Ascending aorta (tissue), 2 donors: ENCODE measurements at places on chromosomes 2 and 18. TPM values are rescaled to one million over a fixed set of nuclear protein-coding genes. Genes with fewer than 3 reads are reported as not detected.

The PSMA8 gene
- not detected for total RNA-seq

The ANKRD23 gene
- 4.0 TPM for total RNA-seq

The SERPINB3 gene
- 0.21 TPM for total RNA-seq

The LYG2 gene
- not detected for total RNA-seq

The NT5DC4 gene
- total RNA-seq, result not detected

DNA sequence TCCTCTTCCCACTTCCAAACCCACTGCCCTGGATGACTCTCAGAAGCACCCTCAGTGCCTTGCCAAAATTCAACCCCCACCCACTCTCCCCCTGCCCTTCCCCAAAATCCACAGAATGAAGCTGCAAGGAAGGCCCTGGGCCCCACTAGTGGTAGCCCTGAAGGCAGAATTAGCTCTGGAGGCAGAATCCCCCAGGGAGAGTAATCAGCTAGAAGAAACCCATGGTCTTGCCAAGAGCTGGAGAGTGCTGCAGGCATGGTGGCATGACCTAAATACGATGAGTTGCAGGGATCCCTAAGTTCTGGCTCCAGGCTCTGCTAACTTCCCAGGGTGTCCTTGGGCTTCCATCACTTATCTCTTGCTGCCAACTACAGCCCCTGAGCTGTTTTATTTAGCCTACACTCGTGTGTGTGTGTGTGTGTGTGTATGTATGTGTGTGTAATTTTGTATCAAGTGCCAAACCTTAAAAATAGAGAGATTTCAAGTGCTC is 7.9 kb downstream of the GAD1 start:
- no peak for DNase-seq
- no peak overlapping the region for H3K4me3 ChIP-seq
- no peaks in the 10 kb centered on the region for H3K27me3 ChIP-seq
- peaks cover 19% of the 10 kb centered on the region for H3K4me1 ChIP-seq

DNA sequence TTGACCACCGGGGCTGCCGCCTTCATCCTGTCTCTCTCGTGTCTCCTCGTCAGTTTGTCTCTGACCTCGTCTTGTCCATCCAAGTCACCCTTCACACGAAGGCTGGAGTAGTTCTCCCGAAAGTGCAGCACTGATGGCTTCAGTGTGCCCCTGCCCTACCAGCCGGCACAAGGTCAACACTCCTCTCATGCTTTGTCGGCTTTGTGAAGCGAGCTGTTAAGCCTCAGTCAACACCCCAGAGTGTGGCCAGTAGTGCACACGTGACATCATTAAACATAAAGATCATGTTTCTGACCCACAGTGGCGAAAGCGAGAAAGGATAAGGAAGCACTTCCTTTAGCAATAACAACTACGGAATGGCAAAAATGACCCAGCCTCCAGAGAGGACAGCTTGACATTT is 23.2 kb downstream of the ACKR3 start:
- H3K4me3 ChIP-seq, result no peak overlapping the region
- no peak overlapping the region for H3K27ac ChIP-seq
- DNase-seq, result no peak
- no peaks in the 10 kb centered on the region for H3K36me3 ChIP-seq
- H3K4me1 ChIP-seq, result no peaks in the 10 kb centered on the region

- no peak overlapping the region for H3K4me3 ChIP-seq
- no peak for DNase-seq
- H3K27me3 ChIP-seq, result no peaks in the 10 kb centered on the region
- H3K27ac ChIP-seq, result no peak overlapping the region
Observed at GRCh38 chr2:138276339-138276738, 225.2 kb upstream of the SPOPL start.

GRCh38 chr18:12867441-12868123 is 16.5 kb downstream of the PTPN2 start:
- no peak overlapping the region for H3K4me3 ChIP-seq
- H3K36me3 ChIP-seq, result no peaks in the 10 kb centered on the region
- DNase-seq, result no peak
- H3K27me3 ChIP-seq, result no peaks in the 10 kb centered on the region
- H3K27ac ChIP-seq, result no peak overlapping the region
- H3K4me1 ChIP-seq, result no peaks in the 10 kb centered on the region

DNA sequence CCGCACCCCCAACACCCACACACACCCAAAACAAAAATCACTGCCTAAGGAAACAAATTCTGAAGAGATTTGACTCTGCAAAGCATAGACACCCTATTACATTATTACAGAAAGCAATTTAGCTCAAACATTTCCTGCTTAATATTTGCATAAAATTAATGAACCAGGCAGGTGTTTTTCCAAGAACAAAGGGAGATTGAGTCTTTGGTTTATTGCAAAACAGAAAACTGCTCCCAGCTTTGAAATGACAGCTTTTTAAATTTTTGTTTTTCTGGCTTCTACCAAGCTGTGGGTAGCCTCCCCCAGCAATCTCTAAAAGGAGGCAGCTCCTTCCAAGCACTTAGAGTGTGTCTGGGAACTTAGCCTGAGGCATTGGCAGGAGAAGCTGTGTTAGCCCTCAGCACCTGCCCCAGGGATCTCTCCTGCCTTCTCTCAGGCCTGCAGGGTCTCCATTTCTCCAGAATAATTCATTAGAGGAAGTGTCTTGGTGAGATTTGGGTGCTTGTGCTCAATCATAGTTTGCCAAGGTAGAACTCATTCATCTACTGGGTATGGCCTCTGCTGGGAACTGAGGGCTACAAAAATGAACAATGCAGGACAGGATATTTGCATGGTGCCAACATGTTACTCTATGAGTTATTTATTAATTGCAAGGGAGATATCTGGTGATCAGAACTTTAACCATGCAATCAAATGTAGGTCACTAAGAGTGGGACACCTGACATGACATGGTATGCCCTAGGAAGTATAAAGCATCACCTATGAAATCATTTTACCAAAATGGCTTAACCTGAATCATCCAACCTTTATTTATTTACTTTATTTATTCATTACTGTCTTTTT is 58.7 kb downstream of the B3GNT2 start:
- H3K27ac ChIP-seq, result no peak overlapping the region
- H3K36me3 ChIP-seq, result no peaks in the 10 kb centered on the region
- DNase-seq, result no peak
- H3K27me3 ChIP-seq, result no peaks in the 10 kb centered on the region

GRCh38 chr2:167607211-167607610 is 640.2 kb downstream of the STK39 start:
- no peak overlapping the region for H3K27ac ChIP-seq
- H3K4me3 ChIP-seq, result no peak overlapping the region
- no peak for DNase-seq
- H3K27me3 ChIP-seq, result no peaks in the 10 kb centered on the region
- H3K36me3 ChIP-seq, result no peaks in the 10 kb centered on the region
- H3K4me1 ChIP-seq, result no peaks in the 10 kb centered on the region

DNA sequence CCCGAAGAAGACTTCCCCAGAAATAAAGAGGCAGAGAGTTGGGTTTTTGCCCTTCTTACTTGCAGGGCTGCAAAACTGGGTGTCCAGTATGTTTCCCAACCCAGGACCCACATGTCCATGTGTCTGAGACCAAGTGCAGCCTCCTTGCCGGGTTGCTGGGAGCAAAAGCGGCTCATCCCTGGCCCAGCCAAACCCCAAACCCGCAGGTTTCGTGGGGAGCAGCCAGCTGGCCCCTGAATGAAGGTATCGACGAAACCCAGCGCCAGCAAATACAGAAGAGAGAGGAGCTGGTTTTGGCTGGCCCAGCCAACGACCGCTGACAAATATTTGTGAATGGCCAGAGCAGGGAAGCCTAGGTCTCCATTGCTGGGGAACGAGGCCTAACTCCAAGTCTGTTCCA is 197.1 kb downstream of the SMAD7 start:
- no peak for DNase-seq
- H3K4me3 ChIP-seq, result no peak overlapping the region
- H3K4me1 ChIP-seq, result peaks cover 14% of the 10 kb centered on the region
- H3K27me3 ChIP-seq, result no peaks in the 10 kb centered on the region
- peaks cover 11% of the 10 kb centered on the region for H3K36me3 ChIP-seq
